ENCODE measurements at places on chromosomes 1 and 21.

DNA sequence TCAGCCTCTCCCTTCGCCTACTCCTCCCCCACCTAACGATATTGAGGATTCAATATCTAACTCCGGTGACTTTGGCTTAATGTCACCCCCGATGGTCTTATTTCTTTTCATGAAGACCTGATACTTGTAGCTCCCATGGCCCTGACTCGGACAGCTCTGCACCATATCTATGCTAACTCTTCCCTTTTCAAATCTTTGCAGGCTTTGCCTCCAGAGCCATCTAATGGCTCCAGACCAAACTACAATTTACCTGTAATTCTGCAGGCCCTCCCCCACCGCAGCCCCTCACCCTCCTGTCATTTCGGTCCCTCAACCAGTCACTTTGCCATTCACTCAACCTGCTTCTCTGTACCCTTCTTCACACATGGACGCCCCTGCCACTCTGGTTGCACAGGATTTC is 7.9 kb upstream of the GSTM5 start:
- no peak for DNase-seq

- no peak for DNase-seq
These were observed at the start of gene C2CD4D for GRCh38 chr1:151839457-151840403. TSS of gene C2CD4D (minus strand) at chr1:151839820. CDS start at chr1:151838989, 831 bp downstream.

GRCh38 chr1:232722626-232723025 is 82.6 kb upstream of the MAP10 start:
- DNase-seq: no peak

- no peak for DNase-seq
These were observed 18.8 kb downstream of the RNF220 start for GRCh38 chr1:44423591-44424537.

DNA sequence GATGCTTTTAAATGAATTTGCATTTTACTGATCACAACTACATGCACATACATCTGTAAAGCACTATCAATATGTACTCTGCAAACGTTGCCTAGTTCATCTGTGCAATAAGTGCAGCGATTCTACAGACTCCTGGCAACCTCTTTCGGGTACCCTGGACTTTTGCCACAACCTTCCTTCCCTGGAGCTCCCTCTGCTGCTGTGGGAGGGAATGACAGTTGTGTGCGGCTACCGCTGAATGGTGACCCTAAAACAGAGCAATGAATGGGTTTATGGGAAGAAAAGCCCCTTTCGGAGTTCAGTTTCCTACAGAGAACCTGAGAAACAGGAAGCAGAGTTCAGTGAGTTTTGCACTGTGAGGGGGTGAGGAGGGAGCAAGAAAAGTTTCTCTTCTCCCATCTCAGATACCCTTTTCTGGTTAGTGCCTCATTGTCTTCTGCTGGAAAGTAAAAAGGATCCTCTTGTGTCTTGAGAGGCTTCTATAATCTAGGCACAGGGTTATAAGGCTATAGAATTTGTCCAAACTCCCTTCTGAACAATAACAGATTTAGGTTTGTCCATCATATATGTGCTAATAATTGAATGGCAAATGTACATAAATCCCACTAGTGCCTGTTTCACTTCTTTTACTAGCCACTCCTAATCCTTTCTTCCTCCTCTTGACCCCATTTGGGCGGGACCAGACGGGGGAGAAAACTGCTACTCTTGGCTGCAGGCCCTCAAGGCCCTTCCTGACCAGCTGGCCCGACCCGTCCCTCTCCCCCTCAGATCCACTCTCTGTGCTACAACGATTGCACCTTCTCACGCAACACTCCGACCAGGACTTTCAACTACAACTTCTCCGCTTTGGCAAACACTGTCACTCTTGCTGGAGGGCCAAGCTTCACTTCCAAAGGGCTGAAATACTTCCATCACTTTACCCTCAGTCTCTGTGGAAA is 19.8 kb upstream of the SARS1 start:
- peak; percentile 40 for DNase-seq

DNA sequence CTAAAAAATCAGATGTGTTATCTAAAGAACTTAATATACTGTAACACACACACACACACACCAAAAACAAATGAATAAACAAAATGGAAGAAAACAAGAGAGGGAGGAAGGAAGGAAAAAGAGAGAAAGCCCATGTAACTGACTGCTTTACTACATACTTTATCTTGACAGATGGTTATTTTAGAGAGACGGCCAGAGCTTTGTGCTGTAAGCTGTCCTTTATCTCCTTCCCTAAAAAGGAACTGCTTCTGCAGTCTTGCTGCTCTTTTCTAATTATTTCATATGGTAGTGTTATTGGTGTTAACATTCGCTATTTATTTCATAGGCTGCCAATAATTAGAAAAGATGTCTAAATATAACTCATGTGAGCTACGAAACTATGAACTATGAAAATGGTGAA is 1384.6 kb downstream of the MRPL39 start:
- DNase-seq: no peak

GRCh38 chr1:171663854-171664575 is 11.5 kb upstream of the MYOC start:
- no peak for DNase-seq

DNA sequence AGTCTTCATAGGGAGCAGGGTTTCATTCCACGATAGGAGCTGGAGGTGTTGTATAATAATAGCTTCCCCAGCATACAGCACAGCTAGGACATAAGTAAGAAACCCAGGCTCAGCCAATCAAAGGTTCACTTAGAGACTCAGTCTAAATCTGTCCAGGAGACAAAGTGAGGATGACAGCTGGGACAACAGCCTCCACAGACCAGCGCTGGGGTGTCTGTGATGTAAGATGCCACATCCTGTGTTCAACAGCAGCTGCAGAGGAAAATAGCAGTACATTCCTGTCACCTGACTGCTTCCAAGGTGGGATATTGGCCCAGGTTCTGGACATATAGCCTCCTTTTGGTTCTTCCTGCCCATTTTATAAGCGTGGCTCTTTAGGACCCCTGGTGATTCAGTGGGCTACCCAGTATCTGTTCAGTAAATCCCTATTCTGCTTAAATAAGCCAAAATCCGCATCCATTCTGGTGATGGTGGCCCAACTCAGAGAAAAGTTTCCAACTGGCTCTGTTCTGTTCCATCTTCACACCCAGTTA is 176.8 kb upstream of the SYT6 start:
- no peak for DNase-seq

DNA sequence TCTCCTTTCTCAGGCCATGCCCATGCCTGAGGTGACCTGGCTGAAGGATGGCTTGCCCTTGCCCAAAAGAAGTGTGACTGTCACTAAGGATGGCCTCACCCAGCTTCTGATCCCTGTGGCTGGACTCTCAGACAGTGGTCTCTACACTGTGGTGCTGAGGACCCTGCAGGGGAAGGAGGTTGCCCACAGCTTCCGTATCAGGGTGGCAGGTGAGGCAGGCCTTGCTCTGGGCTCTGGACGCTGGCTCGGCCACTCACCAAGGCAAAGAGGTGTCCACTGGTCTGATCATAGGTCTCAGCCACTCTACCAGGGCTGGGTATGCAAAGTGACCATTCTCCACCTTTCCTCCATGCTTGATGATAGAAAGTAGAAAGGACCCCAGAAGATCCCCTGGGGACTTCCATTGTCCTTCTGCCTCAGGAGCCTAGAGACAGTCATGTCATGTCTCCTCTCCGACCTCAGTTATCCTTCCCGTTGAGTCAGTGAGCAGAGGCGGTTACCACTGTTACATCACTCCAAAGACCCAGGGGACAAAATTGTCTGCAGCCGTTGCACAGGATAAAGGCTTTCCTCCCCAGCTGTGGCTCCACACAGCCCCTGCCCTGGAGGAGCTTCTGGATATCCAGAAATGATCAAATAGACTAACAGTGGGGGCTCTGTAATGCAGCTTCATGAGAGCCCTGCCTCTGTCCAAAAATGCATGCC is 34.2 kb downstream of the IGFN1 start:
- no peak for DNase-seq

DNA sequence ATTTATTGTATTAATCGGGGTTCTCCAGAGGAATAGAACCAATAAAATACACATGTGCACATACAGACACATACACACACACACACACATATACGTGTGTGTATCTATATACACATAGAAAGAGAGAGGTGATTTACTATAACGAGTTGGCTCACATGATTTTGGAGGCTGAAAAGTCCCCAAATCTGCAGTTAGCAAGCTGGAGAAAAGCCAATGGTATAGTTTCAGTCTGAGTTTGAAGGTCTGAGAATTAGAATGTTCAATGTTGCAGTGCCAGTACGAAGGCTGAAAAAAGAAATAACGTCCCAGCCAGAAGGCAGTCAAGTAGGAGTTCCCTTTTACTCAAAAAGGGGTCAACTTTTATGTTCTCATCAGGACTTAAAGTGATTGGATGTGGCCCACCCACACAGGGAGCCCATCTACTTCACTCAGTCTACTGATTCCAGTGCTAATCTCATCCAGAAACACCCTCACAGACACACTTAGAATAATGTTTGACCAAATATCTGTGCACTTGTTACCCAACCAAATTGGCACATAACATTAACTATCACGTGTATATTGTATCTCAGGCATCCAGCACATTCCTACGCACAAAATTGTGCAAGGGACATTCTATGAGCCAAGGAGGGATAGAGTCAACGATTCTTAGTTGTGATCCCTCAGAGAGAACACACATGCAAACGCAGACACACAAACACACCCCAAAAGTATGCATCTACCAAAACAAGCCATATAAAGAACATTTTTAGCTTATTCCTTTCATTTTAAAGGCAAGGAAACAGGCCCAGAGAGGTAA is 195.5 kb upstream of the DUSP10 start:
- DNase-seq: no peak

- no peak for DNase-seq
These were observed 52.0 kb upstream of the RAVER2 start for GRCh38 chr1:64692911-64693310.

GRCh38 chr1:236429715-236430274 is 35.7 kb downstream of the EDARADD start:
- no peak for DNase-seq

DNA sequence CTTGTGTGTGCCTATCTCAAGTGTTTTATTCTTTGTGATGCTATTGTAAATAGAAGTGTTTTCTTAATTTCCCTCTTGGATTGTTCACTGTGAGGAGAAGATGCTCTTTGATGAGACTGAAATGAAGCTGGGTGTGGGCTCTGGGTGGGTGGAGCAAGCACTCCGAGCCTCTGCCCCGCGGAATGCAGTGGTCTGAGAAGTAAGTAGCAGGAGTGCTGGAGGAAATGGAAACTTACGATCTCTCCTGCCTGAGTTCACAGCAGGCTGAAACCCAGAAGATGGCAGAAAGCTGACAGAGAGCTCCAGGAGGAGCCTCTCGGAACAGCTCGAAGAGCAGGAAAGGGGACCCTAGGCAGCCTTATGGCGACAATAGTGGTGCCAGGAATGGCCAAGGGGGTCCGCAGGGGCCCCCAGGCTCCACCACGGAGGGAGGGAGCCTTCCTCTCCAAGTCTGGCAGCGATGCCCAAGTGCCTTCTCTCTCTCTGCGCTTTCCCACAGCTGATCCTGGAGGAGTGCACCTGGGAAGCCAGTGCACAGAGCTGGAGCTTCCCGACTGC is 126.8 kb upstream of the COL6A1 start:
- no peak for DNase-seq

DNA sequence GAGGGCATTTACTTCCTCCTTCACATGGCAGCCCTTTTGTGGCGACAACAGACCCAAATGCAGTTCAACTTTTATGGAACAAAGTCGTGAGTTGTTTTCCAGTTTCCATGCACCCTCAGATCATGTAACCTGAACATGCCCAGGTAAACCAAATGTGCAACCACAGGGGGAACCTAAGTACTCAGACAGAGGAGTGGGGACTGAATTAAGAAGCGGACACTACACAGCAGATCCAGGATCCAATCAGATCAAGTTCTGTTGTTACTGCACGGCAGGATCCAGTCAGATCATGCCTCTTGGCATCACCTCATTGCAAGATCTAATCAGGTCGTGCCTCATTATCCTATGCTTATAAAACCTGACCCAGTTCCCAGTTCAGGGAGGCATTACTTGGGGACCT is 115.7 kb downstream of the MATN1 start:
- DNase-seq: no peak

DNA sequence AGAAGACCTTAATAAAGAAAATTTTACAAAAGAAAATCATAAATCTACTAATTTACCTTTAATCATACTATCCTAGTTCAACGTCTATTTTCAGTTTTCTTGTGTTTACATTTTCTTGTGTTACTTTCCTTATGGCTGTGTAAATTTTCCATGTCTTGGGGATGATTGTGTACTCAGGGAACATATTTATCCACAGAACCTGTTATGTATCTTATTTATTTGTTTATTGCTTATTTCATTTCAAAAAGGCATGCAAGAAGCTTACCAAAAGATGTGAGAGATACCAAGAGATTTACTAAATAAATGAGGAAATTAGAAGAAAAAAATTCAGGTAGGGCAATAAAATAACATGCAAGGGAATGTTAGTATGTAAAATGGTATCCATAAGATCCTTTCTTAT is 22.8 kb downstream of the PBX1 start:
- DNase-seq: no peak

DNA sequence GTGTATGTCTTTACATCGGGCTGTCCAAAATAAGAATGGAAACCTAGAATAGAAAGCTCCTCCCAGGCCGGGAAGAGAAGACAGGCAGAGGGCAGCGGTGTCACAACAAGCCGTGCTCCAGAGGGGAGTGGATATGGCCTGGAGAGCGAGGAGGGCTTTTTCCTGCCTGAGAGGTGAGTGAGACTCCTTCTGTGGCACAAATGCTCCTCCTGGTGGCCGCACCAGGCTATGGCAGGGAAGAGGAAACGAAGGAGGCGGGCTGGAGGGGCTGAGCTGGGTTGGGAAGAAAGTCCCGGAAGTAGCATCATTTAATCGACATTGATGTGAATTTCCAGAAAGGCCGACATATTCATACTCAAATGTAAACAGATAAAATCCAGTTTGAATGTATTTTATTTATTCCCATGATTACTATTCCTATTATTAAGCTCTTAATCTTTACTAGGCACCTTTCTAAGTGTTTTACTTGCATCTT is 54.7 kb downstream of the MEF2D start:
- peak; percentile 49 for DNase-seq

Data from stimulated activated CD8-positive, alpha-beta memory T cell treated with anti-CD3 and anti-CD28 coated beads, Interleukin-15, amount 100 ng/mL, for 24 hours (primary cell).